C1 segment of cervical spinal cord (tissue), 14 donors: ENCODE measurements at places on chromosomes 4 and X.

DNA sequence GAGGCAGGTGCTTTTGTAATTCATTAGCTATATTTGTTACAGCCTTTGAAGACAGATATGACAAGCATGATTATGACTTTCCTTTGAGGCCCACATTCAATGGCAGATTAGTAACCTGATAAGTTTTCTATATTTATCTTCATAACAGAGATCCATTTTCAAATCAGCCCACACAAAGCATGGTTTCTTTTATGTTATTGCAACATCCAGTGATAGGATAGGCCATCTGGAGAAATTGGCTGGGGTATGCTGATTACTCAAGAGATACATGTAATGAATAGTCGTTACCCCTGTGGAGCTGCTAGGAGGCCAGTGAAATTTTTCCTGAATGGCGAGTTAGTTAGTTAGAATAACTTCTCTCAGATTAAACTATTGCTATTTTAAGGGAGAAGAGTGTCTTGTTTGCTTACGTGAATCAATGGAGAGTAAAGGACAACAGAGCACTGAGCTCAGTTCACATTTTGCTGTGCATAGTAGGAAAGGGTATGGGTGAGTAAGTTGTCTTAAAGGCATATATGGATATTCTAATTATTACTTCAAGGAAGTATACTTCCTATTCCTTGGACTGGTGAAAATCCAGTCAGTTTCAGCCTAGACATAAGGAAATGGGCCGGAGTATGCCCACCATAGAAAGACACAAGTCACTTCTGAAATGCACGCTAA, 79.2 kb upstream of the DKK2 start:
- no peak for DNase-seq

DNA sequence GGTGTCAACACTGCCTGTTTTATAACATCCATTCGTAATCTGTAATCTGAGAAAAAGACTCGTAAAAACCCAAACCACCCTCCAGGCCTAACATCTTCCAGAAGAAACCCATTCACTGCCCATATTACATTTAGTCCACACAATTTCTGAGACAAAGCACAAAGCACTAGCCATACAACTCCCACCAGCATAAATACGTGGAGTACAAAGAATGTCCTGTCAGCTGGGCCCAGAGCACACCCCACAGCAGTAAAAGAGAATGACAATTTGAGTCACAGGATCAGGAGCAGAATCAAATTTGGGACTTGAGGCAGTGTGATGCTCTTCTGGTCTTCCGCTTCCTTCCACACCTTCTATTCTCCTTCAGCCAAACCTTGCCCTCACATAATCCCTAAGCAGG, 6.8 kb downstream of the MECP2 start:
- DNase-seq, result peak; percentile 19

GRCh38 chrX:106564986-106565385, 46.8 kb upstream of the RADX start:
- no peak for DNase-seq

DNA sequence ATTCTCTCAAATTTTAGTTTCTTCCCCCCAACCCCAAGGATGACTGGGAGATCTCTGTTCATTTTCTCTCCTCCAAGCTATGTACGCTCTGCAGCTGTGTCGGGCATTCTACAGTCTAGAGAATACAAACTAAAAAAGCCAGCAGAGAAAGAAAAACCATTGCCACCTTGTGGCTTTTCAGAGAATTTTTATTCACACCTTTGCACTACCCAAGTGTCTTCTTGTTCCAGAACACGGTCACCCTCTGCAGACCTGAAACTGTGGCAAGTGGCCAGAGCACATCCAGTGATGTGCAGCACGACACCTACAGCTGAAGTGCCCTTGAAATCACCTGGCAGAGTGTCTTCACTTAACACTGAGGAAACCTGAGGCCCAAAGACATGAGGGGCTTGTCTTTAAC, 68.6 kb downstream of the CHST7 start:
- DNase-seq, result no peak

- no peak for DNase-seq
These were observed 26.9 kb downstream of the UBA6 start for GRCh38 chr4:67674098-67674497.

DNA sequence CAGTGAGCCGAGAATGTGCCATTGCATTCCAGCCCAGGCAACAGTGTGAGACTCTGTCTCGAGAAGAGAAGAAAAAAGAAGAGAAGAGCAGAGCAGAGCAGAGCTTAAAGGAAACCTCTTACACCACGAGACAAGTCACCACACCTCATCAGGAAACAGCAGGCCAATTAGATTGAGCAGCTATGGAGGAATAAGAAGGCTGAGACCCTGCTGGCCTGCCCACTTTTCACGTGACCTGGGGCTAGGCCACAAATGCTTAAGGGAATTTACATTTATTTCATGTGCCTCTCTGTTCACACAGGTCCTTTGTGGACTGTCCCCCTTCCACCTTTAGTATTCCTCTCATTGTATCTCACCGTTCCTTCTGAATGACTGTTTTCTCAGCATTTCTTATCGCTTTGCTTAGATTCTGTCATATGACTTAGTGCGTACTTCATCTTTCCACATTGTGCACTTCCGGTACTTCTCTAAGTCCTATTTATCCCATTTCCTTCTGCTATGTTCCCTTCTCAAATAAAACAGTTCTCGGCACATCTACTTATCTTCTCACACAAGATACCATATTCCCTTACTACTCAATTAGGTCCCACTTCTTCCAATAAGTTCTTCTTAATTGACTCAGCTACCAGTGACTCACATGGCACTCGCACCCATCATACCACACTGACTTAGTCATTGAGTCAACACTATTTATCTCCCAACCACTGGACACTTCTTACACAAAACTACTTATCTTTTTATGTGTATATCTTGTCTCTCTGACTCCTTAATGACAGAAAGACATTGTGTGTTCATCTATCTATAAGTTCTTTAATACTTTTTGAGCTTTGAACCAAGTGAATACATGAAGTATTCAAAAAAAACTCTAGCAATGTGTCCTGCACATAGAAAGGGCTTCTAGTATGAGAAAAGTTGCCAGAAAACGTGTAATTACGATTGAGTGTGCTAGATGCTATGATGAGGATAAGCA, 11.0 kb downstream of the CUL4B start:
- no peak for DNase-seq

DNA sequence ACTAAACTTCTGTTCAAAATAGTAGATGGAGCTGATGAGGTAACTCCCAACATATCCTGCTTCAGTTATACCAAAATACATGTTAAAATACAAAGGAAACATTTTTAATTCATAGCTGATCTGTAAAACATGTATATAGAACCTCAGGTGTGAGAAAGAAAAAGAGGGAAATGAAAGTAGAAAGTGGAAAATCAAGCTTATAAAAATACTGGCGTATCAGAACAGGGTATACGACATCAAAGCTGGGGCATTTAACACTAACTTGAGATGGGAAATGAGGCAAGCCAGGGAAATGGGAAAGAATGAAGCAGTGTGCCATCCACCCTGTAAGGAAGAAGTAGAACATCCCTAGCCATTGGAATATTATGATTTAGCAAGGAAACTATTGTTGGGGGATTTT, 767.5 kb downstream of the DMD start:
- no peak for DNase-seq

DNA sequence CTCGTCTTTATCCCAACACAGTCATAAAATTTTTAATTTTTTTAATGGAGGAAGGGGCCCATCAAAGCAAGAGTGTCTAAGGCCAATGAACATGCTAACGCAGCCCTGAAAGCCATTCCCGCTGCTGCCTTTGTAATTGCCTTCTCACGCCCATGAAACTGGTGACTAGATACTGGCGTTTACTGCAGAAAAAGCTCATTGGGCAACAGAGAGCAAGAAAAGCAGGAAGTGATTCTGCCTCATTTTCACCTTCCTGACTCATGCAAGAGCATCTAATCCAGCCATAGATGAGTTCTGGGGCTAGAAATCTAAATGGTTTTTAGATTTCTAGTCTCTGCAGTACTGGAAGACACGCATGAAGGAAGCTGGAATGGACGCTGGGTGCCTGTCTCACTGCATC, 72.5 kb downstream of the ANXA3 start:
- no peak for DNase-seq

GRCh38 chr4:136863756-136864155, 668.5 kb downstream of the PCDH18 start:
- DNase-seq, result no peak

DNA sequence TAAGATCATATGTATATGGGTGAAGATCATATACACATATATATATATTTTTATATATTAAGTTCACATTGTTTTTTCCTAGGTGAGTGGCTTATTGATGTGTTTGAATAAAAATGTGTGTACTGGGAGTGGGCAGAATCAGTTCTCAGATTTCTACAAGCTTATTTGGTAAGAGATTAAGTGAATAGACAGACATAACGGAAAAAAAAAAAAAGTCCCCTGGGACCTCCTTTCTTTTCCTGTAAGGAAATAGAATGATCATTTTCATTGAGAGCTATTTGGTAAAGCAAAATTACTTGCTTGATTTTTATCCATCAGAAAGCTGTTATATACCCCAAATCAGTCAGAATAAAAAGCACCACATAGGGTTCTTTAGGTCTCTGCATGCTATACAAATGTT, 597.7 kb downstream of the PCDH18 start:
- DNase-seq, result no peak

GRCh38 chr4:146236216-146236615, 21.9 kb downstream of the REELD1 start:
- DNase-seq, result no peak

GRCh38 chr4:94634271-94634670, 123.5 kb upstream of the BMPR1B start:
- DNase-seq, result no peak

- DNase-seq, result peak; percentile 22
These were observed 100.1 kb downstream of the CXXC4 start for GRCh38 chr4:104394406-104395167.

- DNase-seq, result no peak
These were observed 34.7 kb downstream of the CDX4 start for GRCh38 chrX:73481521-73481920.

- DNase-seq, result no peak
These were observed 100.4 kb downstream of the CBLL2 start for GRCh38 chrX:22373094-22373493.

GRCh38 chr4:2354760-2355159, 63.7 kb downstream of the ZFYVE28 start:
- no peak for DNase-seq

- no peak for DNase-seq
These were observed 93.8 kb downstream of the HS3ST1 start for GRCh38 chr4:11334887-11335286.

DNA sequence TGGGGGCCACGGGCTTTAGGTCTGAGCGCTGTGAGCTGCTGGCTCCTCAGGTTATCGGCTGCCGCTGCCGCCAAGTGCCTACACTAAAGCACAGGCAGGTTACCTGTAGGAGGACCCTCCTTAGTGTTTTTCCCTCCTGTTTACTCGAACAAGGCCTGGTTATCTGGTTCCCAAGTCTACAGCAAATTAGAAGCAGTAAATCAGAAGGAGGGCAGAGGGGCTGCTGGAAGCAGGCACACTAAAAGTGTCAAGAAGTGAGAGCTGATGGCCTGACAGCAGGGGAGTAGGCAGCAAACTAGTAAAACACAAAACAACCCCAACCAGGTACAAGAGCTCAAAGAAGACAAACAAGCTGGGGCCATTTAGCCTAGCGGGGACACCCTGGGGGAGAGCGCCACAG, 125.0 kb upstream of the PJA1 start:
- DNase-seq, result no peak

DNA sequence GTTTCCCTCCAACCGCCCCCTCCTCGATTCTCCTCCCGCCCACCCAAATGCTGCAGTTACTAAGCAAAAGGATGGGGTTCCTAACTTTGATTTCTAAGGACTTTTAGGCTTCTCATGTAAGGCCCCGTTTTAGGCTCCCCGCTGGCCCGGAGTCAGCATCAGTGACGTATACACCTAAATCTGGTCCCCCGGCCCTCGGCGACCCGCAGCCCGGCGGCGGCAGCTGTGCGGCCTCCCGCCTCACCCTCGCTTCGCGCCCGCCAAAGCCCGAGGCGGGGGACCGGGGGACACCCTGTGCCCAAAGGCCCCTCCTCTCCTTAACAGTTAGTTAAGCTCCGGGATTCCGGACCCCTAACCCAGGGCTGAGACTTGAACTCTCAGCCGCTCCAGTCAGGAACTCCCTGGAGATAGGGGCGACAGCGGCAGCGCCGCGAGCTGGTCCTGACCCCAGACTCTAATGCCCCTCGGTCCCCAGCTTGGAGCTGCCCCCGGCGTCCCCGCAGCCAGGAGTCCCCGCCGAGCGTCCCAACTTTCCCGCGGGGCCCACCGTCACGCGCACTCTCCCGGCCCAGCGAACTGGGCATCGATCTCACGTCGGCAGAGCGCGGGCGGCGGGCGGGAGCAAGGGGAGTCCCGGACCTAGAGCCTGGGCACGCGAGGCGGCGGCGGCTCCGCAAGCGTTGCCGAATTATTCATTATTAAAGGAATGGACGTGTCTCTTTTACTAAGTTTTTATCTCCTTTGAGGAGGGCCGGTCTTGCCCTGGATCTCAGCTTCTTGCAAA, 1.5 kb upstream of the NR3C2 start:
- no peak for DNase-seq

DNA sequence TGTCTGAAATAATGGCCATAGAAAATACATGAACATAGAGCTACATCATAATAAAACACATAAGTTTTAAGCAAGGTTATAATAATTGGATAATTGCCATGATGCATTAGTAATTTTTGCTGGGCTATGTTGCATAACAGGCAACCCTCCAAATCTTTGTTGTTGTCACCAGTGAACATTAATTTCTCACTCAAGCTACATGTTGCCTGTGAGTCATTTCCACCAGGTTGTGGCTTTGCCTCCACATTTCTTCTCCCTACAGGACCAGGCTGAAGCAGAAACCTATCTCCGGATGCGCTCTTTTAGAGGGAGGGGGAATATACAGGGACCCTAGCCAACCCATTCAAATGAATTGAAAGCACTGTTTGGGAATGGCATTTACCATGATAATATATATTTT, 347.7 kb downstream of the GABRG1 start:
- DNase-seq, result no peak

GRCh38 chr4:106304632-106305031, 11.4 kb downstream of the TBCK start:
- no peak for DNase-seq

DNA sequence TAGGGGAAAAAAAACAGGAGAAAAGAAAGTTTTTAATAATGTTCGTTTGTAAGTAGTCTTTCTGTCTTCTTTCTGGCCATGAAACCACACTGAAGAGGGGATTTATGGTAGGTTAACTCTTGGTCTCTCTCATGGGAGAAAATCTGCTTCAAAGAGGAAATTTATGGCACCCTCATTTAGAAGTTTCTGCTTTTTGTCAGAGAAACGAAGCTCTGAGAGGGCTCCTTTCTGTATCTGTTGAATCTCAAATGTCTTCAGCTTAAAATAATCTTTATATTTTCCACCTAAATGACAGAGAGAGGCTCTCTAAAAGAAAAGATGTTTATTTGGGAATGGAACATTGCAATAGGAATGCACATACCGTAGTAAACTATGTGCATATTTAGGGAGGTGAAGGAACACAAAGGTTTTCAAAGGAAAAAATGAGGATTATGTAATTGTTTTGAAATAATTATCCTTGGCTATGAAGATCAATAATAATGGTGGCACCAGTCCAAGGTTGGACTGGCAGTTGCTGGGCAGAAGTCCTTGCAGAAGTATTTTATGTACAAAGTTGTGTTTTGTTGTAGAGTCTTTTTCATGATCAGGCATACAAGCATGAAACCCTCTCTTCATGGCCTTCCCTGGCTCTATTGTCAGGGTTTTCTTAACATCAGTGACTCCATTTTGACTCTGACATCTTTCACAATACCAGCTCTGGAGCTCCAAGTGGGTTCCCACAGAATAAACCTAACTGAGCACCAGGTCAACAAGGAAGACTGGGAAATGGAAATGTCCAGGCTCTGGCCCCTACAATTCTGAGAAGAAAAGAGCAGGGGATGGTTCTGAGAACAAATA, 53.0 kb upstream of the HPSE start:
- no peak for DNase-seq
